SK-N-SH (cell line): ENCODE measurements at places on chromosomes 1 and 21. TPM values are rescaled to one million over a fixed set of nuclear protein-coding genes. Genes with fewer than 3 reads are reported as not detected.

PTPRF gene
- 67.6 and 72.7 TPM in 2 replicates for polyA plus RNA-seq

PRRX1 gene
- polyA plus RNA-seq, result 356 and 431 TPM in 2 replicates

TRIM62 gene
- polyA plus RNA-seq, result 2.5 and 4.4 TPM in 2 replicates

TRNAU1AP gene
- 25.8 and 31.2 TPM in 2 replicates for polyA plus RNA-seq

LBR gene
- polyA plus RNA-seq, result 10.6 and 11.7 TPM in 2 replicates

DR1 gene
- polyA plus RNA-seq, result 12.8 and 17.5 TPM in 2 replicates

PLA2G2A gene
- polyA plus RNA-seq, result not detected in 2 replicates

DNA sequence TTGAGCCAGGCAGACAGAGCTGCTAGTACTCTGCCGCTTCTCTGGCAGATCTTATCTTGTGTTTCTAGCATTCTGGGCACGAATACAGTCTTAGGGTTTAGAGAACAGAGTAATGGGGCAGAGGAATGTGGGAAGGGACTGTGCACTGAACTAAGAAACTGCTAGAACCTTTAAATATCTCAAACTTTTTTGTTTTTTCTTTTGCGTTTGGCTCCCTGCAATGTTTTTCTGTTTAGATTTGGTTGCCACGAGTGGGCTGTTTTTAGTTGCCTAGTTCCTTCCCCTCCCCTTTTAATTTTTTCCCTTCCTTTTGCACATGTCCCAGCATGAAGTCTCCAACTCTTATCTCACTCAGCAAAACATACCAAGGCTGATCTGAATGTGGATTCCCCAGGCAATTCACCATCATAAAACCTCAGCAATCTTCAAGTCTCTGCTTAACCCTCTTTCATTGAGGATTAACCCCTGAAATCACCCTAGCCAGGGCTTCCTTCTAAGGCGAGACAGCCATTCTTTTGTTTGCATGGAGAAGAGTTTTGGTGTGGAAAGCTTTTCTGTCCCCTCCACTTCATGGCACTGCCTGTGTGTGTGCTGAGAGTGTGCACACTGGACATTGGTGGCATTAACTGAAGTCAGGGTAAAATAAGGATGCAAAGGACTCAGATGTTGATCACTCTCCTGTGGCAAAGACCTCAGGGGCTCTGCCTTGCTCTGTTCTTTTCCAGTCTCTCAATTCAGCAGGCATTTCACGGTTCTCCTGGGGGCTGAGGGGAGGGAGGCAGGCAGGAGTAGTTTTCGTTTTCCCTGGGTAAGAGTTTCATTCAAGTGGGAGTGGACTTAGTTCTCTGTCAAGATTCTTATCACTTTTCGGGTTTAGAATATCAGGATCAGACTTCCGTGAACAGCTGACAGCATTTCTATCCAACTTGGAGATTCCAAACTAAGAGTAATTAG lies 2.8 kb upstream of the ATF3 start:
- DNase-seq, result no peak

DNA sequence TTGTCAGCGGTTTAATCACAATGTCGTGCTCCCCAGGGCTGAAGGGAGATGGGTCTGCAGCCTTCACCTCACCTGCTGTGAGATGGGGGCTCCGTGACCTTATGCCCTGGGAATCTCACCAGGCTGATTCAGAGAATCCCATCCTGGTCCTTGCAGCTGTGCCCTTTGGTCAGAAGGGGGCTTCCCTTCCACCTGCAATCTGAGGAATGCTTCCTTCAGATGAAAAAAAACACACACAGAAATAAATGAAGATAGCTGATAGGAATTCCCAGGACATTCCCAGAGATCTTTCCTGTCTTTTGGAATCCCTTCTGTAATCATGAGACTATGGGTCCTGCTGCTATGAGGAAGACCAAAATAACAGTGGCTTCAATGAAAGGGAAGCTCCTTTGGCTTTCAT lies 127.0 kb upstream of the VAMP3 start:
- DNase-seq, result no peak

DNA sequence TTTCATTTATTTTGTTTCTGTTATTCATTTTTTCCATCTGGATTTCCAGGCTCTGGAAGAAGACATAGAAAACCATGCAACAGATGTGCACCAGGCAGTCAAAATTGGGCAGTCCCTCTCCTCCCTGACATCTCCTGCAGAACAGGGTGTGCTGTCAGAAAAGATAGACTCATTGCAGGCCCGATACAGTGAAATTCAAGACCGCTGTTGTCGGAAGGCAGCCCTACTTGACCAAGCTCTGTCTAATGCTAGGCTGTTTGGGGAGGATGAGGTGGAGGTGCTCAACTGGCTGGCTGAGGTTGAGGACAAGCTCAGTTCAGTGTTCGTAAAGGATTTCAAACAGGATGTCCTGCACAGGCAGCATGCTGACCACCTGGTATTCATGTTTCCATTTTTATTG lies 63.5 kb upstream of the BMP8A start:
- no peak for DNase-seq

GRCh38 chr1:87986130-87986866 lies 657.6 kb downstream of the LMO4 start:
- no peak for DNase-seq

GRCh38 chr21:41954654-41955499 lies 1.1 kb upstream of the C2CD2 start:
- no peak for DNase-seq

DNA sequence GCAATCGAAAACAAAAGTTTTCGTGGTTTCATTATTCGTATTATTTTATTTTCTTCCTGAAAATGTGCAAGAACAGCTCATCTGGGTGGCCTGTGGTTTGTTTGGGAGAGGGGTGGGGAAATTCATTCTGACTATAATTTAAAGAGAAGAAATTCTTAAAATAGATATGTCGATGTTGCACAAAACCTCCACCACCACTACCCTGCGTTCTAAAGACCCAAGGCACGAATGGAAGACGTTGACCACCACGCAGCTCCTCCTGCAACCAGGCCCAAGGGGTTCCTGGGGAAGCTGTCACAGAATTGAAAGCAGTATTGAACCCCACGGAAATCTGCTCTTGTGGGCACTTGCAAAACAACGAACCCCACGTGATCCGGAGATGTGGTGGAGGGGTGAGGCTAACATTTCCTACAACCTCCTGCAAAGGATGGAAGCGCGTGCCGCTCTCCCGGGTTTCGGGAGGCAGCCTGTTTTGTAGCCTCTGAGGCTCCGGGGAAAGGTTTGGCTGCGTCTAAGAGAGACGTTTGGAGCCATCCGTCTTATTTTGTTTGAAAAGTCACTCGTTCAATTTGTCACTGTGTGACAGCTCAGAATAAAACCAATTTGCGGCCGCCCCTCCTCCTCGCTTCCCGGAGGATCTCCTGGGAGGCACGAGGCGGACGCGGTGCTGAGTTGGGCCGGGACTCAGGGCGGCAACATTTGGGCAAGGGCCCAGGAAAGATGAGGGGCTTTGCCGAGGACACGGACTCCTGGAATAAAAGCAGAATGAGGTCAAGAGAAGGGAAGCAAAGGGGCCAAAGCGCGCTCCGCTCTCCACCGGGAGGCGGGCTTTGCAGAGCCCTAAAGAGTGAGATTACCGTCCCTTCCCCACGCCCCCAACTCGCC lies 810 bp upstream of the HLX start:
- no peak for DNase-seq

DNA sequence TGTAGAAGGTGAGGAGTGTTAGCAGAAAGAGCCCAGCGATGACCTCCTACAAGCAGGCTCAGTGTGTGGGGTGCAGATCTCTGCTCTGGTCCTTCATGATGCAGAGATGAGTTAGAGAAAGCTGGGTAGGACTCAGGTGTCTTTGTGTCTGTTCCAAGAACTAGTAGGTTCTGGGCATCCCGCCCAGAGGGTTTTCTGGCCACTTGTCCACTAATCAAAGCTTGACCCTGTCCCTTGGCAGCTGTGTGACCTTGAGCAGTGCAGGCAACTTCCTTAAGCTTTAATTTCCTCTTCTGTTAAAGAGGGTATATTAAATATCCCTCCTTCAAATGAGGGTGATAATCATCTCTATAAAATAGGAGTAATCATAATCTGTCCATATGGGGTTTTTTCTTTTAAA lies 54.7 kb upstream of the WNT4 start:
- DNase-seq, result no peak

GRCh38 chr1:91454136-91454535 lies 46.5 kb upstream of the CDC7 start:
- no peak for DNase-seq

DNA sequence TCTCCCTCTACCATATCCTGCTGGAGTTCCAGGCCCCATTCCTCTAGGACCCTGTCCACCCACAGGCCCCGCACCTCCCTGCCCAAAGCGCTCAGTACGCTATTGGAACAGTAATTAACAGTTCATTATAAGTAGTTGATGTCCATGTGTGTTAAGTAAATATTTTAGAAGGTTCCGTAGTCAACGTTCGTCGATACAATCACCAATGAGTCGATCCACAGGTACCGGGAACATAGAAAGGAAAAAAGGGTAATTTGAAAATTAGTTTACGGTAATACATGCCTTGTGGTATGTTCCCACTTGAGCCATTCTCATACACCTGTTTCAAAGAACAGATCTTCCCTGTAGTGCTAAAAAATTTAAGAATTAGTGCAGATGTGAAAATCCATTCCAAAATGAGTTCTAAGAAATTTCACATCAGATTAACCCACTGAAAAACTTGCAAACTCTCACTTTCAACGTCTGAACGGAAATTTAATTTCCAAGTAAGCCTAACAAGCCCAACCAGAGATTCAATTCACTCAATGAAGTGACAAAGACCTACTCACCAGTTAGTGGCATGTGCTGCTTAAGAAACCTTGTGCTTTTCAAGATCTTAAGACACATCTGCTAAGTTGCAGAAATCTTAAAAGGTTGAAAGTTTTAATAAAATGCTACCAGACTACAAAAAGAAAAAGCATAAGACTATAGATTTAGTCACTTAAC lies 8.3 kb downstream of the SFPQ start:
- DNase-seq, result no peak
